ENCODE measurements at places on chromosomes 1 and 21.

GRCh38 chr1:164643018-164643417 lies 84.0 kb downstream of the PBX1 start:
- DNase-seq: no peak

DNA sequence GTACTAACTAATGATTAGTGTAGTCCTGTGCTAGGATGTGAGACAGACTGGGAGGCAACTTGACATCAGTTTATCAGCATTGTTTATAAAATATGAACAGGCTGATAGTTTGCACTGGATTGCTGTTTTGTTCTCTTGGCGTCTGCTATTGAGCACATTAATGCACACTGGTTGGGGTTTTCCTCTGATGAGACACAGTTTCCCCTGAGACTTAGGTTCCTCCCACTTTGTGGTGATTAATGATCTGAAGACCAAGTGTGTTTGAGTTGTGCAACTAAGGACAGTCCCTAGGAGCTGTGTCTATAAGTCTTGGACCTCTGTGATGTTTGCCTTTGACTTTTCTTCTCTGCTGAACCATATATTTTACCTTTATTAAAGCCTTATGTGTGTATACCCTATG lies 1015.4 kb downstream of the AMY1C start:
- DNase-seq: no peak

- no peak for DNase-seq
Measured at GRCh38 chr21:38221594-38221993, 35.2 kb upstream of the KCNJ15 start.

GRCh38 chr1:68180441-68181164 lies 51.7 kb downstream of the WLS start:
- DNase-seq: no peak

GRCh38 chr1:230270559-230271281 lies 155.4 kb downstream of the PGBD5 start:
- DNase-seq: no peak

- DNase-seq: no peak
Measured at GRCh38 chr1:245046315-245046714, 108.5 kb upstream of the KIF26B start.

- no peak for DNase-seq
Measured at GRCh38 chr1:107648071-107648470, 316.9 kb downstream of the VAV3 start.

- DNase-seq: no peak
Measured at GRCh38 chr1:240844486-240844885, 232.5 kb upstream of the GREM2 start.

- DNase-seq: no peak
Measured at GRCh38 chr1:15797614-15798390, 9.6 kb downstream of the UQCRHL start.

DNA sequence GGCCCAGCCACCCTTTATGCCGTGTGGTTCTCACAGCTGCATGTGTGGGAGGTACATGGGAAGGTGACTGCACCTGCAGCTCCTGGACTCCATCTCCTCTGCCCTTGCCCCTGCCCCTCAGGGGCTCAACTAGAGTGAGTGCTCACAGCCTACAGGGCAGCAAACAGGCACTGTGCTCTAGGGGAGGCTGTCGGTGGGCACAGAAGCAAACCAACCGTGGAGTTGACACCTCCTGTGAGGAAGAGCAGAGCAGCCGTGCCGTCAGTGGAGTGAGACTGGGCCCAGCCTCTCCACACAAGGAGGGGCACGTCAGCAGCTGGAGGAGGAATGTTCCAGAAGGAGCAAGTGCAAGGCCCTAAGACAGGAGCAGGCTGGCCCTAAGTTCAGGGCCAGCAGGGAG lies 32.7 kb downstream of the BMP8A start:
- no peak for DNase-seq

DNA sequence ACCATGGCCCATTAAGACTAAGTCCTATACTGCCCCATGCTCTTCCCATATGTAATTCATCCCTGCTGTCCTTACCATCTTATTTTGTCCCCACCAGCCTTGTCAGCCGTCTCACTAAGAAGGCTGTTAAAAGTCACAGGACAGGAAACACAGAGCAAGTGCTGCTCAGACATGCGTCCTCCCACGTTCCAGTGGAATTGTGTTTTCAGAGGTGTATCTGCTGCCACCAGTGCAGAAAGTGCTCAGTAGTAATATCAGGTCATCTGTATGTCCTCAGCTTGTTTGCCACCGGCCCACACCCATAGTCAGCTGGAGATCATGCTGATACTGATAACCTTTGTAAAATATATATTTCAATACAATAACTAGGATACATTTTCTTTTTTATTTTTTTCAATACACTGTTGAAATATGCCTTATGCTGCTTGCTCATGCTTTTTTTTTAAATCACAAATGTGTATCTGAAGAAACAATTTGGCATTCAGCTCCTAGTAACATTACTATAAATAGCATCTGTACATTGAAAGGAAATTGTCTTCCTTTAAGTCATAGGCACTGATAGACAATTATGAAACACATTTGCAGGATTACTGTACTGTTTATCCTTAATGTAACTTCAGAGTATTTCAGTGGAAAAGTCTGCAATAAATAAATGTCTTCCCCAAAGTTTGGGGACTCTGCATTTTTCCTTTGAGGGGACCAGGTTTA lies 156.9 kb downstream of the EDEM3 start:
- DNase-seq: no peak

GRCh38 chr1:170226767-170227166 lies 81.0 kb downstream of the NTMT2 start:
- no peak for DNase-seq

- no peak for DNase-seq
Measured at GRCh38 chr1:20344738-20345137, 54.1 kb downstream of the VWA5B1 start.

GRCh38 chr1:147834181-147834580 lies 68.4 kb upstream of the GJA8 start:
- DNase-seq: no peak

DNA sequence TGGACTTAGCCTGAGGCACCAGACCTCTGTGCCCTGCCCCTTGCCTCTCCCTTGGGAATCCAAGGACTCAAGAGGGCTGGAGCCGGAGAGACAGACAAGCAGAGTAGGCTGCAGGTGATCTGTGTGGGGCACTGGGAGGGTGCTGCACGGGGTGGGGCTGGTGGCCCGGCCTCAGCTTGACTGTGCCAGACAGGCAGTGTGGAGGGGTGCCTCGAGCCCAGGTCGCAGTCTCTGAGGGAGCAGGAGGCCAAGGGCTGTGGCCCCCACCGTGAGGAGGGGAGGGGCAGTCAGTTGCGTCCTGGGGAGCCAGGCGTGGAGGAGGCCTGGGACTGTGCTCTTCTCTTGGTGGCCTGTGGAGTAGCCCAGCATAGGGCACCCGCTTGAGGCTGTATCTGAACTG lies 4.0 kb downstream of the GABRD start:
- DNase-seq: no peak

DNA sequence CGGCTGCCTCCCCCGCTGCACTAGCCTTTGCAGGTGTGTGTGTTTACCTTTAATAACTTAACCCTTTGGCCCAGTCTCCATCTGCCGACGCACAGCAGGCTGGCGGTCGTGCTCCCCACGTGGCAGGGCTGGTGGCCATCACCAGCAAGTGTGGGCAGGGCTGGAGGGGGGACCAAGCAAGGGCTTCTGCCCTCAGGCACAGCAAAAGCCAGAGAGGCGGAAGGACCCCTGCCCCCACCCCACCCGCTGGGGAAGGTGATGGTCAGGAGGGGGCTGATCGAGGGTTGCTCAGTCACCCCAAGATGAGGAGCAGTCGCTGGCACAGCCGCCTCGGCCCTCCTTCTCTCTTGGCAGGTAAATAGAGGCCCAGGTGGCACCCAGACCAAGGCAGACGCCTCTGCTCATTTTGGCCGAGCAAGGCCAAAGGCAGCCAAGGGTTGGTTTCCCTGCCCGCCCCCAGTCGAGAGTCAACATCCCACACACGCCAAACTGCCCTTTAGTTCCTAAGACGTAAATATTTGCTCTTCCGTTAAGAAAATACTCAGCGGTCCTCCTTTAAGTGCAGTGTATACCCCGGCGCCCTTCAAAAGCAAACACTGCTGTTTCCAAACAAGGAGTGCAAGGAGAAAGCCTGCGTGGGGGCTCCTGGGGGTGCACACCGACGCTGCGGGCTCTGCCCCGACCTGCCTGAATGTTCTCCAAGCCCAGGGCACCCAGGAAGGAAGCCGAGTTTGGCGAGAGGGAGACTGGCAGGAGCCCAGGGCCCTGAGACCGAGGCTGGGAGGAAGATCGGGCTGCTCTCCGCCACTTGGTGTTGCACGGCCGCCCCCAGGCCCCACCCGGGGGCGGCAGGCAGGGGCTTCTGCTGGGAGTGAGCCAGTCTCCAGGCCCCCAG lies 82.7 kb downstream of the SIK1 start:
- no peak for DNase-seq

GRCh38 chr1:16134066-16134801 lies 21.6 kb downstream of the EPHA2 start:
- no peak for DNase-seq

GRCh38 chr21:31781737-31782136 lies 49.8 kb upstream of the SCAF4 start:
- DNase-seq: no peak

DNA sequence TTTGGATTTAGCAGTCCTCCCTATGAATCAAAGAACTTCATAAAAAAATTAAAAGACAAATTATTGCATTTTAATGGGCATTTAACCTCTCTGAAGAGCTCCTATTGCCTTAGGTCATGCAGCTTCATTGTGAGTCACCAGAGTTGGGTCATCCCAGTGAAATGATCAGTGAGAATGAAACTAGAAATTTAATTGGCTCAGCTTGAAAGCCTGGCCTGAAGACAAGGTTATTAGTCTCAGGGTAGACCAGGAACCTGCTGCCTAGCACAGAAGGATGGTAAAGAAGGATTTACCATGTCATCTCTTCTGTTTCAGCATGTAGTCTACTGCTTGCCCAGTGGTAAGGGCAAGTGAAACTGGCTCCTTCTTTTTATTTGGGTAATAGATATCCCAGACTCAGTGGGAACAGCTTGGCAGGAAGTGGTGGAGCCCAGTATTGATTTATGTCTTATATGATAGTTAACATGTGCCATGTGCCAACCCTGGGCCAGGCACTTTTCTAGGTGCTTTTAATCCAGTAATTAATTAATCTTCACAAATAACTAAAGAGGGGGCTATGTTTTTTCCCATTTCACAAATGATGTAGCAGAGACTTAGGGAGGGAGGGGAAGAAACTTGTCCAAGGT lies 23.6 kb downstream of the LAMC2 start:
- DNase-seq: no peak

DNA sequence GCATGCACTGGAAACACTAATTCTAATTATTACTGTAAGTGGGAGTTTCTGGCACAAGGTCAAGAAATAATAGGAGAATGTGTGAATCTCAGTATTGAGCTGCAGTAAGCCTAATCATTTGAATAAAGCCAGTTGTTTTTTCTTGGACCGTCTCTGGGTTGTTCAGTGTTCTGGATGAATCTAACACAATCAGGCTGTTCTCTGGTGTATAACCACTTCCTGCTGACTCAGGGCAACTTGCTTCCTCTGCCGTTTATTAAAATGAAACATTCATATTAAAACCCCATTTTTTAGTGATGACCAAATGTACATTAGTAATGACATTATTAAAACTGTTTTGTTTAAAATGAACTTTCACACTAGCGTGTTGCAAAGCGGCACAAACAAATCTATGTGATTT lies 273.1 kb upstream of the SNX7 start:
- DNase-seq: no peak

DNA sequence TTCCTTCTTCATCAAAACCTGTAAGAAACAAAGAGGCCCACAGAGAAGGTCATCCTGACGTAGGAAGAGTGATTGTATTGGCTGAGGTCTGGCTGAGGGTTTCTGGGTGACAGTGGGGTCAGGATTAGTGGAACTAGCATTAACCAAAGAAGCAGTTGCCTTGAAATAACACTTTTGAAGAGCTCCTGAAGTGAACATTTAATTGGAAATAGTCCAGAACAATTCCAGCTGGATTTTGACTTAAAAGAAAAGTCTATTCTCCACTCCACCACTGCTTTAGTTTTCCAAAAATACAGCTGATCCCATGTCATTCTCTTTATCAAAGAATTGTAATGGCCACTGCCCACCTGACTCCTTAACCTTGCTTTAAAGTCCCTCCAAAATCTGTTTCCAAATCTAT lies 27.7 kb downstream of the CASQ2 start:
- no peak for DNase-seq

DNA sequence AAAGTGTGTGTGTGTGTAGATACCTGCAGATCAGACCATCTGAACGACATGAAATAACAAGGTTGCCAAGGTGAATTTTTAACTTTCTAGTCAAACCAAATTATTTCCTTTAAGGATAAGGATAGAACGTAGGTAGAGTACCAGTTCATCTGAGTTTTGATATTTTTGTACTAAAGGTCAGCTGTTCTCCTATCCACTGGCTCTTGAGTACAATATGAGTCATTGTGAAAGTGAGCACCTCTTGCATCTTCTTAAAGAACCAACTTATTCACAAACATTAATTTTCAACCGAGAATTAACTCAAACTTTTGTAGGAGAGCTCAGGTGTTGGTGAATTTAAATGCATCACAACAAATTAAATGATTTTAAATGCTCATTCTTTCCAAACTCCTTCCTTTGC lies 71.5 kb downstream of the IFI44 start:
- no peak for DNase-seq

- no peak for DNase-seq
Measured at GRCh38 chr1:243712242-243712641, 137.8 kb downstream of the AKT3 start.

DNA sequence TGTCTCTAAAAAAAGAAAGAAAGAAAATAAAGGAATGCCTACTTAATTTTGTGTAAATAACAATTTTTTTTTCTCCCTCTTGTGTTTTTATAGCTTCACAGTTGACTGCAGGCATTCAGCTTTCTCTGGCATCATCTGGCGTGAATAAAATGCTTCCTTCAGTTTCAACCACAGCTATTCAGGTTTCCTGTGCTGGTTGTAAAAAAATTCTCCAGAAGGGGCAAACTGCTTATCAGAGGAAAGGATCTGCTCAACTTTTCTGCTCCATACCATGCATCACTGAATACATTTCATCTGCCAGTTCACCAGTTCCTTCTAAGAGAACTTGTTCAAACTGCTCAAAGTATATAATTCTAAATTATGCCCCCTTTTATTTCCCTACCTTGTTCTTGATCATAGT lies 18.0 kb downstream of the ZMYM1 start:
- no peak for DNase-seq

- no peak for DNase-seq
Measured at GRCh38 chr21:39168800-39169199, 14.5 kb downstream of the PSMG1 start.
